Activated naive CD4-positive, alpha-beta T cell treated with anti-CD3 and anti-CD28 coated beads for 36 hours (primary cell): ENCODE measurements at places on chromosomes 2 and 18. TPM values are rescaled to one million over a fixed set of nuclear protein-coding genes. Genes with fewer than 3 reads are reported as not detected.

The PARD3B gene
- 0.43 TPM for total RNA-seq

The TDRD15 gene
- not detected for total RNA-seq

The HOXD10 gene
- total RNA-seq = not detected

The SNORC gene
- 1.1 TPM for total RNA-seq

The SERTAD2 gene
- 11.6 TPM for total RNA-seq

The SULT1C3 gene
- not detected for total RNA-seq

The IL1R1 gene
- 5.7 TPM for total RNA-seq

The MDH1B gene
- 0.86 TPM for total RNA-seq

The TCF23 gene
- total RNA-seq = not detected

The SCYGR8 gene
- total RNA-seq = not detected

The SLC19A3 gene
- not detected for total RNA-seq

The PER2 gene
- total RNA-seq = 7.8 TPM

DNA sequence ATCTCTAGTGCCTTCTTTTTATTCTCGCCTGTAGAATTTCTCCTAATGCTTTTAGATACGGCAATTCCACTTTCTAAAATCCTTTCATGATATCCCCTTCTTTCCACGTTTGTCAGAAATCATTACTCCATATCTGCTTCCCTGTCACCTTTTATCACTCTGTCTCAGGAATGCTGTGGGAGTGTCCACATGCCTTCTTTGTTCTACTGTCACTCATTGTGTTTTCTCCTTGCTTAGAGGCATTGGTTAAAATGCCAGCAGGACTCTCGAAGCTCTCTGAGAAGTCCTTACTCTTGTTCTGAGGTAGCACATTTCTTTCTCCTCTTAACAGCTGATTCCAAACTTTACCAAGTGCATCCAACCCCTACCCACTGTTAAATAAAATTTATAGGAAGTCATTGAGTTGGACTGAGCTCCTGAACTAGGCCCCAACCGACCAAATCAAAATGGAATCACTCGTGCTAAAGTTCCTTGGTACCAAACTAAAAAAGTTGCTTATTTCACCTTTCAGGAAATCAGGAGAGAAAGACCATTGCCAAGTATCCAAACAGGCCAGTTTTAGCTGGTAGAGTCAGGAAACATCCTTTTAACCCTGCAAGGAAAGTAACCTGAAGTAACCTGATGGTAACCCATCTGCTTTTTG lies 10.6 kb upstream of the GALNT5 start:
- DNase-seq = no peak

GRCh38 chr18:26406324-26406723 lies 142.0 kb downstream of the KCTD1 start:
- DNase-seq = no peak

- no peak for DNase-seq
Observed at GRCh38 chr2:65214361-65214760, 13.3 kb upstream of the ACTR2 start.

- DNase-seq = no peak
Observed at GRCh38 chr2:189008555-189009262, 34.5 kb downstream of the COL3A1 start.

- no peak for DNase-seq
Observed at GRCh38 chr2:16777123-16777870, 111.7 kb upstream of the CYRIA start.

DNA sequence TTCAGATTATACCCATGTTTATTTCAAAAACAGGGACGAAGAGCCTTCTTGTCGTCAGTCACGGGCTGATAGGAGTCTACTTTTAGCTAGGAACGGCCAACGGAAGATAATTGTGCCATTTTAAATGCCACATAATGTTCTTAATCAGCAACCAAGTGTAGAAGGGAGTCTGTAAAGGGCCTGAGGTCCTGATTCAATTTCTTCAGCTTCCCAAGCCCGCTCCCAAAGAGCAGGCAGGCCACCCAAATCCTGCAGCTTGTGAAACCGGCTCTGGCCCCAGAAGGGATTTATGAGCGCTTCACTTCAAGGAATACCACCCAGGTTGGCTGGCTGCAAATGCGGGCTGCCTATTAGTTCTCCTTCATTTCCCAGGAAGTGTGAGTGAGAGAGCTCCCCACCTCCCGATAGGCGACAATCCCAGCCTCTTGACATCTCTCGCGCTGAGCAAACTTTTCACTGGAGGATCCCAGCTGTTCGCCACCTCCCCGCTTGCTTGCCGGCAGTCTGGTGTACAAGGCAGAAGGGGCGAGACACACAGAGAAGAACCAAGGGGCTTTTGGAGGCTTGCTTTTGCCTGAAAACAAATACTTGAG lies 272.9 kb downstream of the CDH20 start:
- no peak for DNase-seq

DNA sequence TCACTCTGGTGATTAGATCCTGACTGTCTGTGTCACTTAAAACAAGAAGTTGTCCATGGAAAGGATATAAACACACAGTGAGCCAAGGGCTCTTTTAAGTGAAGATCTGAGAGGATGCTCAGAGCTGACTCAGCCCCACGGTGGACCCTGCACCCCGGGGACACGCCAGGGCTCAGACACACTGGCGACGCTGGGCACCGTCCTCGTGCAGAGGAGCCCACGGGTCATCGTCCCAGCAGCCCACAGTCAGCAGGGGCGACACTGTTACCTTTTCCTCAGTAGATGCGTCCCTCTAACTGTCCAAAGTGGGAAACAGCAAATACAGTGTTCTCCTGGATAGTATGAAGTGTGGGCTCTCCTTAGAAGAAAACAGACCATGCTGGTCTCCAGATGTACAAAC lies 225.6 kb downstream of the HDAC4 start:
- DNase-seq = no peak

DNA sequence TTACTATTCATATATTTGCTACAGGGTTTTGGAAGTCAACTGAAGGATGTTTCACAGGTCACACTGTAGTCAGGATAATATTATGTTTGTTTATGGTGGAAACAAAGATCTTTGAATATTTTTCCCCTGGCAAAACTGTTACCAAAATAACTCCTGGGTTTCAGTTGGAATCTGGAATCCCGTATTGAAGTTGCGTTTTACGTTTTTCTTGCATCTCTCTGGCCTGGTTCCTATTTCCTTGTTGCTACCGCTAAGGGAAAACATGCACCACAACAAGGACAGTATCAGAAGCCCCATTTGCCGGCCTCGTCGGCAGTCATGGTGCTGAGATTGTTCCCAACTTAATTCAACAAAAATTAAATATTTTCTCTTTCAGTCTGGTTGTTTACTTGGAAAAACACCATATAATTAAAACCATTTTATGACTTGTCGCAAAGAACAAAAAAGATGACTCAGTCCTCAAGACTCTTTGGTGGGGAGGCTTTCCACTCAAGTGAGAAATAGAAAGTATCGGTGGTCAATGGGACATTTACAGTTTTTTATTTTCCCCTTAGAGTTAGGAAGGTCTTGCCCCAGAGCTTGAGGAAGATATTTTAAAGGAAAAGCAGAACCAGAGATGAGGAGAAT lies 42.3 kb downstream of the EN1 start:
- no peak for DNase-seq

GRCh38 chr2:131042148-131042775 lies 51.0 kb downstream of the FAM168B start:
- no peak for DNase-seq

- DNase-seq = no peak
Observed at GRCh38 chr18:6107794-6108193, 212.5 kb upstream of the TMEM200C start.

GRCh38 chr2:86542814-86543213 lies 20.4 kb downstream of the CHMP3 start:
- no peak for DNase-seq

- DNase-seq = no peak
Observed at GRCh38 chr18:35422237-35422636, 45.1 kb upstream of the ZNF396 start.

DNA sequence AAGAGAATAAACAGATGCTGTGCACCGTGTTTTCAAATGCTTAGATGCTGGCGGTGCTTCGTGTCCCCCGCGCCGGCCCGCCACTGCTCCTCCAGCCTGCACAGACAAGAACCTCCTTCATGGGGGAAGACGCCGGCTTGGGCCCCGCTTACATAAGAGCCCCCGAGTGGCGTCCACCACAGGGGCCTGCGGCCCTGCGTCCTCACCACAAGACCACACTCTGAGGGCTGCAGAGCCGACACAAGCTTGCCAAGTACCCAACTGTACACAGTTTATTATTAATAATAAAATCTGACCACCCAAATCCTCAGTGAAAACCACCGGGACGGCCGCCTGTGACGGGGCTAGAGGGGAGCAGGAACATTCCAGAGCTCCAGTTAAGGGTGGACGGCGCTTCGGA lies 232.2 kb downstream of the HDAC4 start:
- DNase-seq = no peak

GRCh38 chr2:164898475-164898874 lies 56.9 kb downstream of the SLC38A11 start:
- DNase-seq = no peak

DNA sequence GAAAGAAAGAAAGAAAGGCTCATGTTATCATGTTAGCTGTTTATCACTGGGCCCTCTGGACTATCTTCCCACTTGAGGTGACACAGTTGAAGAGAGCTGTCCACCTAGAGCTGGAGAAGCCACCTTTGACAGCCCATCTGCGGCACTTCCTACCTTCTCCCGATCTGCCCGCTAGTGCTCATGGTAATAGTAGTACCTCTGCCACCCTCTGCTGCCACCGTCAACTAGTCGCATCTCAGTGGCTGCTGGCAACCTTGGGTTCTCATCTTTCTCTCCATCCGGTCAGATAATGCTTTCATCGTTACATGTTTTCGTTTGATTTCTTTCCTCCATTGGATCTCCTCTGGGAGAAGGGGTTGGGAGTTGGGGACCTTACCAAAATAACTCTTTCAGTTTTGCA lies 63.2 kb upstream of the COPS8 start:
- DNase-seq = no peak

DNA sequence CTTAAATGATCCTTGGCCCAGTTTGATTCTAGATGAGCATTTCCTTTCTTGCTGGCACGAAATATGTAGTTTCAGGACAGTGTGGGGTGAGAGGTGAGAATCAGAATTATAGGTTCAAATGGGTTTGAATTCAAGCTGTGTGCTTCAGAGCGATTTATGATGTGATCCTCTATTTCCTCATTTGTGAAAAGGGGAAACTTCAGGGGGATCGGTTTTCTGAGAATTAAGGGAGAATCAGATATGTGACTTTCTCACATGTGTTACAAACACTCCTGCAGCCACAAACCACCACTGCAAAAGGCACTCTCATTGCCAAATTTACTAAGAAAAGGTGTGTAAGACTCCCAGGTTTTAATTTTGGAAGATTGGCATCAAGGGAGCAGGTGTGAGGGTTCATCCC lies 24.4 kb downstream of the HK2 start:
- DNase-seq = no peak

- no peak for DNase-seq
Observed at GRCh38 chr18:63205791-63206252, 113.7 kb downstream of the BCL2 start.

- DNase-seq = peak; percentile 73
Observed at GRCh38 chr18:49858309-49859020, 45.1 kb upstream of the ACAA2 start.

GRCh38 chr2:143476336-143477087 lies 347.3 kb downstream of the ARHGAP15 start:
- DNase-seq = no peak

GRCh38 chr2:219126555-219126954 lies 34.1 kb downstream of the NHEJ1 start:
- DNase-seq = no peak

DNA sequence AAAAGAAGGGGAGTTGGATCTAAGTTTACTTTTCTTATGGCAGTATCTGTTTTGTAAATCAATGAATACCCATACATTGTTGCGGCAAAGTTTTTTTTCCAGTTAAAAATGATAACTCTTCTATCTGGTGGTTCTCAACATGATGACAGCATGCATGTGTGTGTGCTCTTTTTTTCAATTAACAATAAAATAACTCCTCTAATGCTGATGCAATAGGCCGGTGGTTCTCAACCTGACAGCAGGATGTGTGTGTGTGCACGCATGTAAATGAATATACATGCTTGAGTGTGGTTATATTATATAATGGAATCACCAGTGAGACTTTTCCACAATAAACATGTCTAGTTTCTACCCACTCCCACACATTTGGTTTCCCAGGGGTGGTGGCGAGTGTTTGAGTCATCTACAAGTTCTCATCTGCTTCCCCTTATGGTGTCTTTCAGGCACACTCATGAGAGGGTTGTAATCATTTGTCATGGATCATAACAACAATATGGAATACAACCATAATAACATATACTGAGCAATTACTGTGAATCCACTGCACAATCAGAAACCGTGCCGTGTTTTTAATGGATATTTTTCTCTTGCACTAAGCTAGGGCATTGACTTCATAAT lies 31.2 kb downstream of the PARD3B start:
- DNase-seq = no peak

DNA sequence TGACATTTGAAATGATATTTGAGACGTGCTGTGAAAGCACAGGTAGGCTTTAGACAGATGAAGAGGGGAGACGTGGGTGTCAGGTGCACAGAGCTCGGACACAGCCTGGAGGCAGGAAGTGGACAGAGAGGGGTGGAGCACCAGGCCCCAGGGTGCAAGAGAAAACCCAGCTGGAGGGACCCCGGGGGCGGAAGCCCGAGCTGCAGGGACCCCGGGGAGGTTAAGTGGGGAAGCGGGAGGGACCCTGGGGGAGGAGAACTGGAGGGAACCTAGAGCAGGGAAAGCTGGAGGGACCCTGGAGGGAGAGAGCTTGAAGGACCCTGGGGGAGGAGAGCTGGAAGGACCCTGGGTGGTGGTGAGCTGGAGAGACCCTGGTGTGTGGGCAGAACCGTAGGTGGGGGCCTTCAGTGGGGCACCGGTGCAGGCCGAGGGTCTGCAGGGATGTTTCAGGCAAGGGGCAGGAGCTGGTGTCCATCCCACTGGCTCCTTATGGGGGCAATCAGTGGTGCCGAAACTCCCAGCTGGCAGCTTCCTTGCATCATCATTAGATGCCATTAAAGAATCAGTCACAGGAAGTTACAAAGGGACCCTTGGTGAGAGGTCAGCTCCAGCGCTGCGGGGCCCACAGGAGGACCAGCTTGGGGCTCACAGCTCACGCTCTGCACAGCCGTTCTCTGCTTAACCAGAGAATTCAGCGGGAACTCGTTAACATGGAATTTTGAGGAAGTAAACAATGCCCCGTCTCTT lies 246.6 kb downstream of the EIPR1 start:
- DNase-seq = no peak

DNA sequence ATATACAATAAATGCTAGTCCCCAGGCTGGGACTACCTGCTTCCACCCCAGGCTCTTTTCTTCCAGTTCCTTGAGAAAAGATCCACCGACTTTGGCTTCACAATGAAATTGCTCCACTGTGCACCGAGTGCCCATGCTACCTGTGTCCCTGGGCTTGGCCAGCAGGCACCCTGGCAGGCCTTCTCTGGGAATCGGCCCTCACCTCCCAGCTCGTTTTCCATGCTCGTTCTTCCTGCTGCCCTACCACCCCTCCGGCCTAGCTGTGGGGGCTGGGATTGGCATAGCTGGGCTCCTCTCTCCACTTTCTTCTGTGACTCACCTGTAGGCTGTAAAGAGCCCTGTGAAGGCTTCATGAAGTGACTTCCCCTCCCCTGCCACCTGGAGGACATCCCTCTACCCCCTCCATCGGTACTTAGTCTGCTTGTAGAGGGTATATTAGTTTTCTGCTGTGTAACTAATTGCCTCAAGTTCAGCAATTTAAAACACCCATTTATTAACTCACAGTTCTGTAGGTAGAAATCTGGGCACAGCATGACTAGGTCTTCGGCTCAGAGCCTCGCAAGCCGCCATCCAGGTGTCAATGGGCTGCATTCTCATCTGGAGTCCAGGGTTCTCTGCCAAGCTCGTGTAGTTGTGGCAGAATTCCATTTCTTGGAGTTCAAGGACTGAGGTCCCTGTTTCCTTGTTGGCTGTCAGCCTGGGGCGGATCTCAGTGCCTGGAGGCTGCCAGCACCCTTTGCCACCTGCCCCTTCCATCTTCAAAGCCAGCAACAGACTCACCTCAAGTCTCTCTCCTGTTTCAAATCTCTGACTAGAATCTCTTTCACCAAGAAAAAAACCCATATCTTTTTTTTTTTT lies 57.6 kb downstream of the DPYSL5 start:
- DNase-seq = no peak
